ENCODE measurements at places on chromosomes 3 and 15.
A peak's percentile ranks its signal among the peaks of the same experiment; 100 is the strongest.

DNA sequence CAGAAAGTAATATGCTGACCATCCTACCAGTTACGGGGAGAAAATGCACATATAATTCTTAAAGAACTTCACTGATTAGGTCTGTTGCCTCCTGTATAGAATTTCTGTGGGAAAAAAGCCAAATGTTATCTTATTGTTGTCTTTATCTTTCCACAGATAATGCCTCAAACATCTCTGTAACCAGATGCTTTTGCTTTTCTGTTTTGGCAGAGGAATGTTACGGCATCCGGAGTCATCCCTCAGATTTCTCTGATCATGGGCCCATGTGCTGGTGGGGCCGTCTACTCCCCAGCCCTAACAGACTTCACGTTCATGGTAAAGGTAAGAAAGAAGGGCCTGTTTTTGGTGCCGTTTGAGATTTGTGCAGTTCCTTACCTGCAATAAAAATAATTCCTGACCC, 33.5 kb downstream of the PCCB start:
- no peak for DNase-seq

- no peak for DNase-seq
Observed at GRCh38 chr3:193680220-193680619, 87.2 kb downstream of the OPA1 start.

GRCh38 chr15:57591822-57592367, at the start of gene MYZAP:
MYZAP (plus strand) TSS chr15:57591904; CDS start chr15:57592035, 131 bp downstream.
- no peak for DNase-seq

DNA sequence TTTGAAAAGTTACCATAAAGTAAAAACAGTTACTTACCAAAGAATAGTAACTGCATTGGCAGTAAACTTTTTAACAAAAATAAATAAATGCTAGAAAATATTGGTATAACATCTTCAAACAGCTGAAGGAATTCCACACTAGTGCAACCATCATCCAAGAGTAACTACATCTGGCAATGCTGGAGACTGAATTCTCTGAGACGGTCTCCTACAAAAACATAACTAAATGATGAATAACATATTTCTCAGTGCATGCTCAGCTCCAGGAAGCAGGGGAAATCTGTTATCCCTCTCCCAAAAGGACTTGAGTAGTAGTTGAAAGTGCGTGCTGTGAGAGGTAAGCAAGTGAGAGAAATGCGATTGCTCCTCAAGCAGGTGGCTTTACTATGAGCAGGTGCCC, 526.8 kb upstream of the CCDC54 start:
- DNase-seq, result no peak

GRCh38 chr3:141280690-141281089, 49.1 kb downstream of the PXYLP1 start:
- DNase-seq, result no peak

GRCh38 chr3:150227839-150228238, 180.3 kb upstream of the TSC22D2 start:
- DNase-seq, result no peak

DNA sequence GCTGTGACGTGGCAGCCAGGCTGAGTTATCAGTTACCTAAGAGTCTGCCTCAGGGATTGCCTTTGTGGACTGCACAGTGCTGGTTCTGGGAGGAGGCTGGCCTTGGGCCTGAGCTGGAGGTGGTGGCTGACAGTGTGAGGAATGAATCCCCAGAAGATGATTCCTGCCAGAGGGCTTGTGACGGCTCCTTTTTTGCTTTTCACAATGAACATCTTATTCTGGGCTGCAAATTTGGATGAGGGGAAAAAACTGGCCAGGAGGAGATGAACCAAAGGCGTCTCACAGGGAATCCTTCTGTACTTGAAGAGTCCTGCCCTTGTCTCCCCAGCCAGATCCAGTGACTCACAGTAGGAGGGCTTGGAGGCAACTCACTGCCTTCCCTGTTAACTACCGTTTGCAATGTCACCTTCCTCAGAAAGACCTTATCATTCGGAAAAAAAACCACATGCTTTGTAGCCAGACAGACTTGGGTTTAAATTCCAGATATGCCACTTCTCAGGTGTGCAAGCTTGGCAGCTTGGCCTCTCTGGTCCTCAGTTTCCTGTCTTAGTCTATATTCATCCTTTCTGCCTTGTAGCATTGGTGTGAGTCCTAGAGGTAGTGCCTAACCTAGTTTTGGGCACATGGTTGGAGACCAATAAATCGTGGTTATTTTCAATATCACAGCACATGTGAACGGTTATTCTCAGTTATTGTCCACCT, 19.1 kb downstream of the ST6GAL1 start:
- no peak for DNase-seq

- no peak for DNase-seq
Observed at GRCh38 chr15:73927003-73927475, 777 bp downstream of the LOXL1 start.

DNA sequence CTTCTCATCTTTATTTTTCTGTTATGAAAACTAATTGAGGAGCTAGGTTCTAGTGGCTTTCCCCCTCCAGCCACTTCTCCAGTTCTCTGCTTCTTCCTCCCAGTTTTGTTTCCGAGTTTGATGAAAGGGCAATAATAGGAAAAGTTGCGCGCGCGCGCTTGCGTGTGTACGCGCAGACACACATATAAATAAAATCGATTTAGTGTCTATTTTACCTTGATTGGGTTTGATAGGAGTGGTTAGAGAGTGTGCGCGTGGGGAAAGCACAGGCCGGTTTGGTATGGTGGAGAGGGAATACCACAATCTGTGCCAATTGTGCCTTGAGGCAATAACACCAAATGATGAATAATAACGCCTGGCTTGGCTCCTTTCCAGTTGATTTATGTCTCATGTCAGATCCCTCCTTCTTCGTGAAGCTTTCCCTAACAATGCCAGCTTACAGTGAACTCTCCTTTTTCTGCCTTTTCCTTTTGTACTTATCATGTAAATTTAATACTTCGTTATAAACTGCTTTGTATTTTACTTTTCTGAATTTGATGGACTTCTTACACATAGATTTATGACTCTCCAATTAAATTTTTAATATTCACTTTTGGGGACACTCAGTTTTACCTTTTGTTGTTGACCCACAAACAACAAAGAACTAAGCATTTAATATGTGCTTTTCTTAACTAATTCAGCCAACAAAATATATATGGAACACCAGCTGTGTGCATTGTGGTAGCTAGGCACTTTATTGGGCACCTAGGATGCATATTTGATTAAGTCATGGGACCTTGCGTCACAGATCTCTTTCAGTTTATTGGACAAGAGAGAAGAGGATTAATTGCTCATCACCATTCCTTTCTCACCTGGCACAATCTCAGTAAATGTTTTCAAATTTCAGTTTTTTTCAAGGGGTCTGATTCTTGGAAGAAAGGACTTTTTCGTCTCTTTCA, 1.7 kb downstream of the TIPARP start:
- DNase-seq, result peak; percentile 82

- no peak for DNase-seq
Observed at GRCh38 chr3:45120359-45121158, 25.6 kb downstream of the CDCP1 start.

DNA sequence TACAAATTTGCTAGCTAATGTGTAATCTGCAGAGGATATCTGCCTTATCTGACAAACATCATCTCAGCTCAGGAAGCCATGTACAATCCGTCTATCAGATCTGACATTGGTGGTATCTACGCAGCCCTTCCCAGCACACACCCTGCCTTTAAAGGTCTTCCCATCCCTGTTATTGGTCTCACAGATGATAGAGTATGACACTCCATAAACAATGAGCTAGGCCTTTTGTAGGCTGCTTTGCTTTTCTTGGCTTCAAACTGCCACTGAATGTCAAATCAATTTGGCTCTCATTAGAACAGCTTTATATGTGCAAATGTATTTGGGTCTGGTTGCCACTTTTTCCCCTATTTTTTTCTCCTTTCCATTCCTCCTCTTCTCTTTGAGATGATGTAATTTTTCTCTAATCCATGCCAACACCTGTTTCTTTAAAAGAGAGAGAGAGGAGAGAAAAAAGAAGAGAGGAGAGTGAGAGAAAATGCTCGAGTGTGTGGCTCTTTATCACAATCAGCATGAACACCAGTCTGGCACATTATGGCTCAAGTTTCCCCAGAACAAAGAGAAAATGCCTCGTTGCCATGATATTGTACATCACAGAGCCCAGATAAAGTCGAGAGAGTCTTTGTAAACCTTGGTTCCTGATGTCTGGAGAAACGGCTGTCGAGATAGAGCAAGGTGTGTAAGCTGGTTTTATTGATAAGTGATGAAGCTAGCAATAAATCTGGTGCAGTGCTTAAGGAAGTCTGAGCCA, 80.8 kb upstream of the DPH6 start:
- no peak for DNase-seq

GRCh38 chr3:18233987-18234716, 191.0 kb downstream of the SATB1 start:
- DNase-seq, result no peak

DNA sequence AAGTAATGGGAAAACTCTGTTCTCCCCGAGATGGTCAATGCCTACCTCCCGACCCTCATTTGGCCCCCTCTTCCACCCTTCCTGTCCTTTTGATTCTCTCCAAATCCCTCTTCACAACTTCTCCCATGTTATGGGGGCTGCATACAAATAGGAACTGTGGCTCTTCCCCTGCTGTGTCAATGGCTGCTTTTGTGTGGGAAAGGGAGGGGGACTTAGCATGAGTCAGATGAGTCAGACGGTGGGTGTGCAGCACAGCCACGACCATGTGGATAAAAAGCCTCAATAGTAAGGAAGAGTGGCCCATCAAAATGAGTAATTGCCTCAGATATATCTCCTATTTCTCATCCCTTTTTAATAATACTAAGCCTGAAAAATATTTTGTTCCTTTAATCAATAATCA, 31.9 kb downstream of the SPATA16 start:
- DNase-seq, result no peak

GRCh38 chr3:27344192-27344591, 25.0 kb downstream of the NEK10 start:
- no peak for DNase-seq

DNA sequence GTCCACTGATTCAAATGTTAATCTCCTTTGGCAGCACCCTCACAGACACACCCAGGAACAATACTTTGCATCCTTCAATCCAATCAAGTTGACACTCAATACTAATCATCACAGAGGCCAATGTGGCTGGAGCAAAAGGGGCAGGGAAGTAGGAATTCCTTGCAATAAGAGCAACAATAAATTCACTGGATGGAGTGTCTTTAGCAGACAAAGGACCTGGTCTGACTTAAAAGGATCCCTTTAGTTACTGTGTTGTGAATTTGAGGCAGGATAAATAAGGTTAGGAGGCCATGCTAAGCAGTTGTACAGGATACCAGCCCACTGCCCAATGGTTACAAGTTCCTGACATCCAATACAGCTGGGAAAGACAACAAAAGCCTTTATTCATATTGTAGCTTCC, 12.3 kb upstream of the GFM1 start:
- no peak for DNase-seq

- no peak for DNase-seq
Observed at GRCh38 chr3:16332904-16333426, 68.0 kb downstream of the OXNAD1 start.

DNA sequence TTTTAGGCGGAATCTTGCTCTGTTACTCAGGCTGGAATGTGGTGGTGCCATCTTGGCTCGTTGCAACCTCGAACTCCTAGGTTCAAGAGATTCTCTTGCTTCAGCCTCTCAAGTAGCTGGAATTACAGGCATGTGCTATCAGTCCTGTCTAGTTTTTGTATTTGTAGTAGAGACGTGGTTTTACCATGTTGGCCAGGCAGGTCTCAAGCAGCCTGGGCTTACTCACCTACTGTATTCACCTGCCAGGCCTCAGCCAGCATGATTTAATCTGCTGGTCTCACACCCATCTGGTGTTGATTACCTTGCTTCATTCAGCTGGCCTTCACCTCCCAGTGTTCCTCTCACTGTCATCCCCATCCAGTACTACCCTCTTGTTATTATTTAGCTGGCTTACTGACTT, 102.0 kb downstream of the IL12A start:
- no peak for DNase-seq

DNA sequence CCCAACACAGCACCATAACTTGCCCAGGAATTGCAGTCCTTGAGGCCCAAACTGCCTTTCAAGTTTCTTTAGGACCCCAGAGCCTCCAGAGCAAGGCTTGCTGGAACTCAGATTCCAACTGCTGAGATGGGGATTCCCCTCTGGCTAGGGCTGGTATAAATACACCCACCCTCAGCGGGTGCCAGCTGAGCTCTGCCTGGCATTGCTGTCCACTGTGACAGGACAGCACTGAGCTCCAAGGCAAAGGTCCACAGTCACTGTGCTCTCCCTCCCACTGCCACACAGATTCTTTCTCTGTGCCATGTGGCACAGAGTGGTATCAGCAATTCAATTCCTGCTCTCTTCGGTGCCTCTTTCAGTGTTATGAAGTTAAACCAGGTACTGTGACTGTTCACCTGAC, 304.2 kb upstream of the LMCD1 start:
- no peak for DNase-seq

DNA sequence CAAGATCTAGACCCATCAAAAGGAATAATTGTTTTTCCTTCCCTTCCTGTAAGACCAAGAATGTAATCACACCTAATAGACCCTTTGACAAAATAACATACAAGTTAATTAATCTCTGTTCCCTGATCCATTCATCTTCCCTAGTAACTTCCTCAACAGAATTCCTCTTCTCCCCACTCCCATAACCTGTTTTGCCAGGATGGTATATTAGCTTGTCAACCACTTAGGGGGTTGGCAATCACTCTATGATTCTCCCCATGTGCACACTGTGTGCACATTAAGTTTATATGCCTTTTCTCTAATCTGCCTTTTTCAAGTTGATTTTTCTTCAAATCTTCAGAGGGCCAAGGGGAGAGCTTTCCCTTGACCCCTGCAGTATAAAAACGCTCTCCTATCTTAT, 2.7 kb upstream of the ATP11B start:
- no peak for DNase-seq

DNA sequence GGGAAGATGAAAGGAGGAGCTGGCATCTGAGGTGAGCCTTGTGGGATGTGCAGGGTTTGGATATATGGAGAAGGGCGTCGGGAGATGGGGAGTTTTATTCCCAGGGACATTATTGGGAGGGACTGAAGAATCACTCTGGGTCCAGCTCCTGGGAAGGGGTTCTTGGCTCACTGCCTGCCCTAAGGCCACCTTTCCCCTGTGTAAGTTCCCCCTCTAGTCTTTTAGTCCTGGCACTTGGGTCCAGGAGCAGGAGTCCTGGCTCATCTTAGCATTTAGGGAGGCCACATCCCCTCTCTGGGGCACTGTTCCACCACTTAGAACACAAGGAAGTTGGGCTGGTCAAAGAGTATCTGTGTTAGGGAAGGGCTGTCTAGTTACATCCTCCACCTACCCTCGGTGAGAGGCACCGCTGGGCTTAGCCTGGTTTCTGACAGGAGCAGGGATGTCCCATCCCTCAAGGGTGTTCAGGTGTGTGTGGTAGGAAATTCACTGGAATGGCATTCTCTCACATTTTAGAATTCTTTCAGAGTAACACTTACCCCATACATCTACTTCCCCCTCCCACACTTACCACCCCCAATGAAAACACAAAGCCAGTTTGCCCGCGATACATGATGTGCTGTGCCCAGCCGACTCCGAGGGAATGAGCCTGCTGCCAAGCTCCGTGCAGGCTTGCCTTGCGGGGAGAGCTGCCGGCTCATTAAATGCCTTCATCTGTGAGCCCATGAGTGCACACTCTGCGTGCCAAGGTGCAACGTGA, 86.7 kb downstream of the FAM43A start:
- no peak for DNase-seq

All from glomerular endothelial cell (primary cell).